Renal cortical epithelial cell (primary cell): ENCODE measurements at places on chromosomes 12 and 14. TPM values are rescaled to one million over a fixed set of nuclear protein-coding genes. Genes with fewer than 3 reads are reported as not detected.

GRCh38 chr12:2691345-2692071 lies 103.3 kb upstream of the FKBP4 start:
- DNase-seq: no peak

Gene LTBR
- 58.5 and 103 TPM in 2 replicates for total RNA-seq

Gene MYF5
- total RNA-seq: 0.35 TPM in 1 of 2 replicates, not detected in the other

DNA sequence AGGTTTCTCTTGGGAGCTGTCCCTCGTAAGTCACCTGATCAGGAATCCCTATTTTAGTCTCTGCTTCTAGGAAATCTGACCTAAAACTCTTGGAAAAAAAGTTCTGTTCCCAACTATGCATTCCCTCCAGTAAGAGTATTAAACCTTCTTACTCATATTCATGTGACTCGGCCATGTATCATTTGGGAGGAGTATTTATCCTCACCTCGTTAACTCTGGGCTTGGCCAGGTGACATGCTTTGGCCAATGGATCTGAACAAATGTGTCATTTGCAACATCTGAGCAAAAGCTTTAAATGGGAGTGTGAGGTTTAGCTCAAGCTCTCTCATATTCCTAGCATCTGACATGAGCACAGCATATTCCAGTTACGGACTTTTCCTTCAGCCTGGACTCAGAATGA lies 226.8 kb downstream of the NUAK1 start:
- DNase-seq: peak; percentile 35

DNA sequence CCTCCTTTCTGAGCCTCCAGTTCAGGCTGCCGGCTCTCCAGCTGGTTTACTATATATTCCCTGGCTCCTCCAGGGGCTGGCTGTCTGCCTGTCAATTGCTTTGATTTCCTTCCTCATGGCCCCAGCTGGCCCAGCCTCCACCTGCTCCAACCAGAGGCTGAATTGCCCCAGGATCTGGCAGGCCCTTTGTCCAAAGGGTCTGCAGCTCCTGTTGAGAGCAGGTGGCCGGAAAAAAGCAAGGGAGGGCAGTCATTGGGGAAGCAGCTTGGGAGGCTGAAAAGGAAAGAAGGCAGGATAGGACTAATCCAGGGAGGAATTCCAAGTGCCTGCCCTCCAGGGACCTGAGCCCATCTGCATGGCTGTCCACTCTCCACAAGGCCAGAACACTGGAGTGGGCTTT lies 25.3 kb downstream of the PAH start:
- DNase-seq: no peak

Gene B4GALNT3
- total RNA-seq: 0.94 and 3.1 TPM in 2 replicates

DNA sequence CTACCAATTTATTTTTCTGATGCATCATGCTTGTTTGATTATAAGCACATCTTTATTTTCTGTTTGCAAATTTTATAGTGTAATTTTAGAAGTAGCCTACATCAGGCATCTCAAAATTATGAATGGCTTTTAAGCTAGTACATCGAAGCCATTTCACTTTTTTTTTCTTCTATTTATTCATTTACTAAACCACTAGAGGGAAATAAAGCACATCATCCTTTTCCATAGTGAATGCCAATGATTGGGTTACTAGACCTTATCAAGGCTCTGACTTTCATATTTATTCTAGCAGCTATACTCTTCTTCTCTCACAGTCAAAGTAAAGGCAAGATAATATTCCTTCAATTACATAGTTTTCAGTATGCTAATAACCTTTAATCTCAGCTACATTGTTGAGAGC lies 736.4 kb upstream of the LRFN5 start:
- peak; percentile 3 for DNase-seq

- peak; percentile 97 for DNase-seq
These were observed 37.0 kb downstream of the RASAL1 start for GRCh38 chr12:113098441-113099028.

Gene PDZRN4
- total RNA-seq: 0.17 and 0.25 TPM in 2 replicates

DNA sequence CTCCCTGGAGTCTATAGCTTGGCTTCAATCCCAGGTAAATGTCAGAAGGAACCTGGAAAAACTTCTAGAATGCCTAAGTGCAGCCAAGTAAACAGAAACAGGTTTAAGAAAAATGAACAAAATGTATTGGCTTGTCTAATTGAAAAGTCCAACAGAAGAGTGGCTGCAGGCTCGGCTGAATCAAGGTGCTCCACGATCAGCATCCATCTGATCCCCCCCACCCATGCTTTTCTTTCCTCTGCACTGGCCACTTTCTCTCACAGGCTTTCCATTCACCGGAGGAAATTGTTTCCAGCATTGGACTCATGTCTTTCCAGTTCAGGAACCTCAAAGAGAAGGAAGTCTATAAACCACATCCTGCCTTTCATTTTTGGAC lies 42.0 kb upstream of the C14orf180 start:
- DNase-seq: peak; percentile 2

- DNase-seq: peak; percentile 81
These were observed 1.3 kb downstream of the LRRK2 start for GRCh38 chr12:40225984-40226602.

DNA sequence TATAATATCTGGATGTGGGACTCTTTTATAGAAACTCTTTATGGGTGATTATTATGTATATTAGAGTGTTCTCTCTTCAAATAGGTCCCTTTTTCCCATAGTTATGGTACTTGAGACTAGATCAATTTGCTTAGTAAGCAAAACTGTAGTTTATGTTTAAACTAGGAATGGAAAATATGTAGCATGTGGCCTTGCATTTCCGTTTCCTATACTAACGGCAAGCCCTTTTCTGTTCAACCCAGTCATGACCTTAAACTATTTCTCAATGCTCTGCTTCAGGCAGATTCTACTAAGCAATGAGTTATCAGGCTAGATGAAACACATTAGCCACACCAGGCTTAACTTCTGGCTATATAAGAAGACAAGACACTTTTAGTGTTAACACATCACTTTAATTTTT lies 84.6 kb downstream of the OTOGL start:
- DNase-seq: peak; percentile 41

Gene TBX5
- total RNA-seq: not detected in 2 replicates

DNA sequence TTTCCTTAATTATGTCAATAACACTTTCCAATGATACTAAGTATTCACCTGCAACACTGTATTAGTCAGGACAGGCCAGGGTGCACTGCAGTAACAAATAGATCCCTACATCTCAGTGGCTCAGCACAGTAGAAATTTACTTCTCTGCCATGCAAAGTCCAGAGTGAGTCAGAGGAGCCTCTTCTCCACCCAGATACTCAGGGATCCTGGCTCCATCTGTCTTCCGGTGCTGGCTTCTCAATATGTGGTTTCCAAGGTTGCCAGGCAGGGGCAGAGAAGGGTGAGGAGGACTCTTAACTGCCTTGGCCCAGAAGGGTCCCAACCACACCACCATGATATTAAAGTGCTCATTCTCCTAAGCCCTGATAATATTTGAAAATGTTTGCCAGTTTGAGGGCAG lies 47.8 kb downstream of the ADGRD1 start:
- DNase-seq: no peak

- DNase-seq: peak; percentile 54
These were observed 88.8 kb downstream of the ATF7IP start for GRCh38 chr12:14454098-14454907.

DNA sequence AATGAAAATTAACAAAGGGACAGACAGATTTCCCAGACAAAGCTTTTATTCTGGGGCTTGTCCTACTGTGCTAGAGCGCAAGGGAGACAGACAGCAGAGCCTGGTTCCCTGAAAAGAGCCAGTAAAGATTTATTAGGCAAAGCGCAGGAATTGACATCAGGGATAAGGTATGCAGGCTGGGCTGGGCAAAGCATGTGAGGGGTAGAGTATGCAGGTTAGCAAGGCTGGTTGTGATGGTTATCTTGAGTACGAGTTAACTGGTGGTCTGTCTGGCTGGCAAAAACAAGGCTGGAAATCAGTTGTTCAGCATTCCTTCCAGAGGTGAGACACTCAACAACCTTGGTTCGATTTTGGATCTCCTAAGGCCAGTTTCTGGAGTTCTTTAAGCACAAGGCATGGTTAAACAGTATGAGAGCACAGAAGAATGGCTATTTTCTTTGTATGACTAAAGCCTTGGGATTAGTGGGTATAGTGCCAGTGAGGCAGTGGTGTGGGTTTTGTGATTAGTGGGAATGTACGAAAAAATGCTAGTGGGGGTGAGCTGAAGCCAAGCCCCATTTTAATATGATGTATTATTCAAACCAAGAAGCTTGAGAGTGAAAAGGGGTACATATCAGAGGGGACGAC lies 30.9 kb downstream of the BTBD7 start:
- DNase-seq: peak; percentile 84

DNA sequence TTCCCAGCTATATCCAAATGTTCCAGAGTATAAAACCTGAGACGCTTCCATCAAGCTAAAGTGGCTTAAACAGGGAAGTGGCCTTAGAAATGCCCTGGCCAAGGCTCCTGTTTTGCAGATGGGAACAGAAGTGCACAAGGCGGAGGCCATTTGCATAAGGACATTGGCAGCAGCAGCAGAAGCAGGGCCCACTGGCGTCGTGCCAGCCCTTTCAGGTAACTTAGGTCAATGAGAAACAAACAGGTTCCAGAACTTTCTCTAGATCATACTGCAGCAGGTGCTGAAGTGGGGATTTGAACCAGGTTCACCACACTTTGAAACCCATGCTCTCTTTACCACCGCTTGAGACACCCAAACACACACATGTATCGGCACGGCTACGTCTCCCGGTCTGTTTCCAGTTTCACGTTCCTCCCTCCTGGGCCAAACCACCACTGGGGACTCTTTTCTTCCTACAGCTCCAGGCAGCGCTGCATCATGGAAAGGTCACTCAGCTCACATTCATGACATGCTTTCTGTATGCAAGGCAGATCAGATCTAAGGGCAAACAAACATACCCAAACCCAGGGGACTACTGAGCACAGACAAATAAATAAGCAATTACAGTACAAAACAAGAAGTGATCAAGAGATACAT lies 46.0 kb upstream of the PLEKHG6 start:
- DNase-seq: peak; percentile 48

- DNase-seq: no peak
These were observed 60.7 kb upstream of the MAP1LC3B2 start for GRCh38 chr12:116498471-116498870.

Gene MDGA2
- 0.50 TPM in 1 of 2 replicates, not detected in the other for total RNA-seq

DNA sequence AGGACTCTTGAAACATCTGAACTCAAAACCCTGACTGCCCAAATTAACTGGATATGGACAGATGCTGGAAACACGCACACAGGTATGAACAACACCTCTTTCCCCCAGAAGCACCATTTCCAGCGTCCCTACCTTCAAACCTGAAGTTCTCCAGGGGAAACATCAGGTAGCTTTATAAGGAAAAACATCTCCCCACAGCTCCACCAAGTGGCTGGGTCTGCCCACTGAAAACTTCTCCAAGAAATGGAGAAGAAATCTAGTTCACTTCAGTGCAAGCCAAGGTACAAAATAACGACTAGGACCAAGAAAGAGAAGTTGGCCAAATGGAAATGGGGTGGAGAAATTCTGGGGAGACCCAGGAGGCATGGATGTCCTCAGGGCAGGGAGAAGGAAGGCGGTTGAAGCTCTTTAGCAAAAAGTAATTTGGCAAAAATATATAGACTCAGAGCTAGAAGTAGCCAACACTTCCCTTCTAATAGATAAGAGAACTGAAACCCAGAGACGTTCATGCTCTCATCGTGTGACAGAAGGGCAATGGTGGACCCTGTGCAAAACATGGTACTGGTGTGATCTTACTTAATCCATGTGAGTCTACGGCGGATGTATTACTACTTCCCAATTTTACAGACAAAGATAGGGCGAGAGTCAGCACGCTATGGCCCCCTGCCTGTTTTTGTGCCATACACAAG lies 10.5 kb upstream of the NUAK1 start:
- DNase-seq: peak; percentile 51

DNA sequence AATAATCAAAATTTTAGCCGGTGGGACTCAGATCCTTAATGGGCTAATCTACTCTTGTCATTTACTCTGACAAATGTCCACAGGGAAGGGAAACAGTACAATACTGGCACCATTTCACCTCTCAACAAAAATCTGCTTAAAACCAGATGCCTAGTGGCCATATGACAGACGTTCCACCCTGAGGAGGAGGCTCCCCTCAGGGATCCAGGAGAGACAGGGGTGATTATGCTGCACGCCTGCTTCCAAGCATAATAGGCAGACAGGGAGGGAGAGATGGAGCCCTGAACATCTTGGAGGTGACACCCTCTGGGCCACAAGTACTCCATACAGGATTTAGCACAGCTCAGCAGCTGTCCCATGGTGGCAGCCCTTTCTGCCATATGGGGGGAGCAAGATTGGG lies 24.8 kb upstream of the AKAP6 start:
- no peak for DNase-seq

DNA sequence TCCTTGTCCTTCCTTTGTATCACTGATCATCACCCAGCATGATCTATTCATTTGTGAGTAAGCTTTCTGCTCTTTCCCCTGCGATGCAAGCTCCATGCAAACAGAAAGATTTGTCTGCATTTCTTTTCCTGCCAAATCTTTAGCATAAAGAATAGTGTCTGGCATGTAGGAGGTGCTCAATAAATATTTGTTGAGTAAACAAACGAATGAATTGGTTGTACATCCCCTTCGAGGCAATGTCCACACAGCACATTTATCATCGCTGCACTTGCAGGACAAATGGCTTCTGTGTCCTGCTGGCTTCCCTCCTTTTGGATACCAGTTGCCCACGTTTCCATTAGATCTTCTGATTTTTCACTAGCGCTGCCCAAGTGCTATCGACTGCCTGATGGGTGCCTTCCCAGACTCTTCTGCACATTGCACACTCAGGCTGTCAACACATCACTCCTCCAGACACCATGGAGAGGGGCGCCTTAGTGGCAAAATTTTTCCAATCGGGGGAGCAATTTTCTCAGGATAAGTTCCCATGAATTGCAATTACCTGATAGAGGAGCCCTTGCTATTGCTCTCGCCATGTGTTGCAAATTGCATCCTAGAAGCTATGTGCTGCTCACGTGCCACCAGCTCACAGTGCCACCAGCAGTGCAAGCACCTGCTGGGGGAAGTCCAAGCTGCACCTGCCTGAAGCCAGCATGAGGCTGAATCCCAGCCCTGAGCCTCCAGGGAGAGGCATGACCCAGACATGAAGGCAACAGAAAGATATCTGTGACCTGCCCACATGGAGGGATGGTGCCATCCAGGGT lies 206.6 kb downstream of the KIF26A start:
- no peak for DNase-seq

Gene TEDC1
- 7.2 and 7.6 TPM in 2 replicates for total RNA-seq

Gene DAO
- total RNA-seq: not detected in 2 replicates

DNA sequence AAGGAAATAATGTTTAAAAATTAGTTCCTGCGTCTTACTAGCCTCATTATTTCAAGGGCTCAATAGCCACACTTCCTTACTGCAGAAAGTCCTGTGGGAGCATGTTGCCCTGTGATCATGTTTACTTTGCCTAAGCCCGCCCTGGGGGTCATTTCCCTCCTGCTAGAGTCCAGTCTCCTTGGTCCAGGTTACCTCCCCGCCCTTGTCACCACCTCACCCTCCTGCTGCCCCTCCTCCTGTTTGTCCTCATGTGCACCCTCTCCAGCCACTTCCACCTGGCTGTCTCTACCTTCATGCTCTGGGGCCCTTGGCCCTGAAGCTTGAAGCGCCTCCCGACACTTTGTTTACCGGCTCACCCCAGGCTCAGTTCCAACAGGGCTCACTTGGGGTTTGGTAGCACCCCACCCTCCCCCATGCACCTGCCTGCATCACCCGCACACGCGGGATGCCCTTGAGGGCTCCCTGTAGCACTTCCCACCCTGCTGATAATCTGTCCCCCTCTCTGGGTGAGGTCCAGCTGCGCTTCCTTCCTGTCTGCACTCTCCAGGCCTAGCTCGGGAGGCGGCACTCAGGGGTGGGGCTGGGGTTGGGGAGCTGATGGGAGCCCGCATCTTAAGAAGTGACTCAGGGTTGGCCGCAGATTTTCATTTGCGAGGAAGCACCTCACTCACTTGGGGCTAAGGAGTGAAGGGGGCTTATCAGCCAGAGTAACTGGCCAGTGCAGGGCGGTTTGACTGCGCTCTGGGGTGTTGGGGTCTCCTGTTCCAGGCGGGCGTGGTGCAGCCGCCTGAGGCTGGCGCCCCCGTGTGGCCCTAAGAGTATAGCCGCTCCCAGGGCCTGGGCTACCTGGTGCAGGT lies 40.1 kb downstream of the SMIM41 start:
- peak; percentile 70 for DNase-seq
